ENCODE measurements at places on chromosomes 7 and 10. TPM values are rescaled to one million over a fixed set of nuclear protein-coding genes. Genes with fewer than 3 reads are reported as not detected.

- peak; percentile 33 for DNase-seq
These were observed 167.1 kb downstream of the NEURL1 start for GRCh38 chr10:103660364-103661197.

DNA sequence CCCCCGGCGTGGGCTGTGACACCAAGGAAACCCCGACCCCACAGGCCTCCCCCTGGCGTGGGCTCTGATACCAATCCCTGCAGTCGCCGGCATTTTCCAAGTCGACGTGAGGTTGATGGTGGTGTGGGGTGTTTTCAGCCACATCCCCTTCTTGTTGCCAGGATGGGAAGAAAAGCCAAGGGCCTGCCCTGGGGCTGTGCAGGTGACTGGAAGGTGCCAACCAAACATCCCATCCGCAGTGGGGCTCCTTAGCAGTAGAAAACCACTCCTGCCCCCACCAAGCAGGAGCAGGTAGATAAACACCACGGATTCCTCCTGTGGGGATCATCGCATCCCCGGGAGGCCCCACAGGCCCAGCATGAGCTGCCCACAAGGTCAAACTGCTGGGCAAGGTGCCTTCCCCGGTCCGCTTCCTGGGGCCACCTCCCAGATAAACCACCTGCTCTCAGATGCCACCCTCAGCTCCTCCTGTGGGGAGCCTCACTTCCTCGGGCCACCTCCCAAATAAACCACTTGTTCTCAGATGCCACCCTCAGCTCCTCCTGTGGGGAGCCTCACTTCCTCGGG lies 88.5 kb upstream of the DIP2C start:
- no peak for DNase-seq

DNA sequence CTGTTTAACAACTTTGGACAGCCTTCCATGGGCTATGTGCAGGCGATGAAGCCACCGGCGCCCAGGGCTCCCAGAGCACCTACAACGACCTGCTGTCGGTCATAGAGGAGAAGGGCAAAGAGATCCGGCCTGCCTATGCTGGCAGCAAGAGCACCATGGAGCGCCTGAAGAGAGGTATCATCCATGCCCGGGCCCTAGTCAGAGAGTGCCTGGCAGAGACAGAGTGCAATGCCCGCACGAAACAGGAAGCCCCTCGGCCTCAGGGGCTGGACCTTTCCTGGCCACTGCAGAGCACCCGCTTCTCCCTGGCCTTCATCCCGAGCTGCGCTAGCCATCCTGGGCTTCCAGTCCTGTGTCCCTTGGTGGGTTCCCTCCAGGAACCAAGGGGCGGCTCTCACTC lies 497.0 kb upstream of the PHF14 start:
- no peak for DNase-seq

DNA sequence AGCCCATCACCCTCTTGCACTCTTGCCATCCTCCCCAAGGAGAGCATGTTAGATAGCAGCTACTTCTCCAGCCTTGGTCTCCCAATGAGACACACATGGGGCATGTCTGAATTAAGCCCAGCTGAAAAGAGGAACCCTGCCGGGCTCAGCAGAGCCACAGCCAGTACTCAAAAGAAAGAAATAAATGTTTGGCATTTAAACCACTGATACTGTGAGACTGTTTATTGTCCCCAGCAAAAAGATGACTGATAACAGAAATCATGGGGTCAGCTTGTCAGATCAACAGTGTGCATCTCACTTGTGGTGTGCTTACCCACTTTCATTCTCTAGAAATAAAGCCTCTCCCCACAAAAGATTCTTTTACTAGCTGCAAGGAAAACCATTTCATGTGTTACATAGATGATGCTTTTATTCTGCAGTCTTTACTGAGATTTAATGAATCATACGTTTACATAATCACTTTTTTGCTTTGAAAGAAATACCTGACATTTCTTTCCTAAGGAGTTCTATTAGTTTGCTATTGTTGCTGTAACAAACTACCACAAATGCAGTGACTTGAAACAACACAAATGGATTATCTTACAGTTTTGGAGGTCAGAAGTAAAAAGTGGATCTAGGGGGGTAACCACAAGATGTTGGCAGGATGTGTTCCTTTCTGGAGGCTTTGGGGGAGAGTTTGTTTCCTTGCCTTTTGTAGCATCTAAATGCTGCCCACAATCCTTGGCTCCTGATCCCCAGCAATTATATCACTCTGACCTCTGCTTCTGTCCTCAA lies 20.9 kb downstream of the ANKRD7 start:
- DNase-seq: no peak

GRCh38 chr7:31683445-31684225 lies 3.4 kb upstream of the PPP1R17 start:
- DNase-seq: no peak

DNA sequence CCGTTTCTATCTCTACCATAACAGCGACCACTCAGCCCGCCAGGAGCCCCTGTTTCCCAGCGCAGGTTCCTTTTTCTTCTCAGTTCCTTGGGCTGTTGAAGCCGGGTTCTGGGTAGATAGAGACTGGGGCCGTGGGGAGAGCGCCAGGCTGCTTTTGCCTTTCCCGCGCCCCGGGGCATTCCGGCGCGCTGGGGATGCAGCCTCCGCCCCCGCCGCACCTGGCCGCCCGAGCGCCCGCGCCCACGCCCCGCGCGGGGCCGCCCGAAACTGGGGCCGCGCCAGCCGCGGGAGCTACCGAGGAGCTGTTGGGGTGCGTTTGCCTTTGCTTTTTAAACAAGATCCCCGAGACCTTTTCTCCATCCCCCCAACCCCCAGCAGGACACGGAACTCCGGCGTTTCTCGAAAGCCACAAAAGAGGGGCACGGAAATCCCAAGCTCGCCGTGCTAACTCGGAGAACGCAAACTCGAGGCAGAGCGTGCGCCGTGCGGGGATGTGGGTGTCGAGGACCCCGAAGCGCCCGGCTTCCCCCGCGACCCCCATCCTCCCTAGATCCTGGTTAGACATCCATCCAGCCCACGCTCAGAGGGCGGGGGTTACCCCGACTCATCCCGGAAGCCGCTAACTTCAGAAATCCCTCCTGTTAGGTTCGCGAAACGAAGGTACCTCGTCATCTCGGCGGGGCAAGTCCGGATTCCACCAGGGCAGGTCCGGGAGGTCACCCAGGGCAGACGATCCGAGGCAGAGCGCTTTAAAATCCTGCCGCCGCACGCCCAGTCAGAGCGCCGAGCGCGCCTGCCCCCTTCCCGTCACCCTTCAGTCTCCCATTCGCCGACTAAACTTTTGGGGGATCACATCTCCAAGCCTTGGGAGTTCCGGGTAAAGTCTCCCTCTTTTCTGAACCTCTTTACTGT lies 1.0 kb downstream of the GRM8 start:
- DNase-seq: peak; percentile 21

DNA sequence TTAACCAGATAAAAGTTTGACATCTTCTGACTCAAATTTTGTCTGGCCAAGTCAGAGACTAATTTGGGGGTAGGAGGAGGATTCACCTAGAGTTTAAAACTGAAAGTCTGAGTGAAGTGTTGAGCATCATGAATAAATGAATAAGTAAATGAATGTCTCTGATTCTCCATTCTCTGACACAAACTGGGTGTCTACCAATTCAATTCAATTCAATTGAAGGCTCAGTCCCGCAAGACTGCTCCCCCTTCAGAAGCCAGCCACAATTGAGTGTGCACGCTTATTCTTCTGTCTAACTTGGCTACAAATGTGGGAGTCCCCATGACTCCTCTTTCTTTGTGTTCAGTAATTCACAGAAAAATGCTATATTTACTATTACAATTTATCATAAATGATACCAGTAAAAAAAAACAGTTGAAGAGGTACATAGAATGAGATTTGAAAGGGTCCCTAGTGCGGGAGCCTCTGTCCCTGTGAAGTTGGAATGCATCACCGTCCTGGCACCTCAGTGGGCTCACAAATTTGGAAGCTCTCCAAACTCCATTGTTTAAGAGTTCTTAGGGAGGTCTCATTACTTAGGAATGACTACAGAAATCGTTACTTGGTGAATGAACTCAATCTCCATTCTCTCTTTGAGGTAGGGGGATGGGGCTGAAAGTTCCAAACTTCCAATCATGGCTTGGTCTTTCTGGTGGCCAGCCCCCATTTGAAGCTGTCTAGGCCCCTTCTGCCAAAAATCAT lies 243.7 kb upstream of the PHYHIPL start:
- DNase-seq: no peak

- no peak for DNase-seq
These were observed 188.4 kb upstream of the COL1A2 start for GRCh38 chr7:94206295-94206694.

- DNase-seq: no peak
These were observed 1.4 kb downstream of the LANCL2 start for GRCh38 chr7:55366461-55367070.

GRCh38 chr10:77090381-77091356 lies 546.9 kb downstream of the KCNMA1 start:
- no peak for DNase-seq

DNA sequence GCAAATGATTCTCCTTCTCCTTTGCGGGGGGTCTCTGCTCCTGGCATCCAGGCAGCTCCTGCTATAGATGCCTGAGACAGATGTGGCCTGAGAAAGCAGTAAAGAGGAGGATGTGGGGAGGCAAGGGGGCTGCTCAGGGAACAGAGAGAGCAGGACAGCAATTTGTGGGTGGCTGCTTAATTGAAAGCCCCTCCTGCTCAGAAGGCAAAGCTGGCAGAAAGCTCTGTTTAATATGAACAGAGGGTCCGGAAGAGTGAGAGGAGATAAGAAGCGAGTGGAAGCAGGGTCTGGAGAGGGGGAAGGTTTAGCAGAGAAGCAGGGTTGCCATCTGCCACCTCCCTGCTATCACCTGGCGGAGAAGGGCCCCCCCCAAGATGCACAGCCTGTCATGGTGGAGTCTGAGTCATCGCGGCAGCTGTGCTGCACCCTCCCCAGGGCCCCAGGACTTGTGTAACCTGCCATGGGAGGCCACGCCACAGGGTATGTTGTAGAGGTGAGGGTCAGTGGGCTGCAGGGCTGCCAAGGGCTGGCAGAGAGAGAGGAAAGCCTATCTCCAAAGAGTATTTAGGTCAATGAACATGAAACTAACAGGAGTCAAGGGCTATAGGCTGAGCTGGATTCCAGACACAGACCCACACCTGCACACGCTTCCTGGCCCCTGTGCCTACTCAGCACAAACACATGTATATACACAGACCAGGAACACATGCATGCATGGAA lies 1109.8 kb upstream of the AUTS2 start:
- DNase-seq: no peak

DNA sequence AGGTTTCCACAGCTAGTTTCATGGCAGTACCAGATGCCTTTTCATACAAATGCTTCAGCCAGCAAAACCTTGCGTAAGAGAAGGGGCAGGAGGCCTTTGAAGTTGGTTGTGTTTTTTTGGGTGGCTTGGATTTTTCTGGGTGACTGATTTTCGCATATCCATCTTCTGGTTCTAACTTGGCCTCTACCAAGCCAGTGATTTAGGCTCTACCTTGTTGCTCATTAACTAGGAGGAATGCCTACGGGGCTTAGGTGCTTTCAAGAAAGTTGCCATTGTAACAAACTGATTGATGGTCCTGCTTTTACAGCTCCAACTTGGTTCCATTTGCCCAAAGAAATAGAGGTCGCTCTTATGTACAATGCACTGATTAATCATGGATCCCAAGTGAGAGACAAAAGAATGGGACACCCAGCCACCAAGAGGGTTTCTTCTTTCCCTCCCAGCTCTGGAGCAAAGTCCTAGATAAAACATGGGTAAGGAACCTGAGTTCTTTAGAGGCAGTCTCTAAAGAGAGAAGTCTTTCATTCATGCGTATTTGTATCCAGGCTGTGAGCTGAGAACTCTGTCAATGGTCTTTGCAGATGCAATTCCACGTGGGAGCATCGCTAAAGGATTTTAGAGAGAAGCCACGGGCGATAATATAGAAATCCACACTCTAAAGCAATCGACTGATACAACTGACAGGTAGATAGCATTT lies 92.1 kb upstream of the FGFR2 start:
- no peak for DNase-seq

- no peak for DNase-seq
These were observed 42.8 kb upstream of the TSPAN33 start for GRCh38 chr7:129101746-129102145.

- DNase-seq: peak; percentile 81
These were observed 746 bp downstream of the ARL5B start for GRCh38 chr10:18659819-18660535.

GRCh38 chr7:158361326-158361946 lies 226.2 kb downstream of the PTPRN2 start:
- no peak for DNase-seq

DNA sequence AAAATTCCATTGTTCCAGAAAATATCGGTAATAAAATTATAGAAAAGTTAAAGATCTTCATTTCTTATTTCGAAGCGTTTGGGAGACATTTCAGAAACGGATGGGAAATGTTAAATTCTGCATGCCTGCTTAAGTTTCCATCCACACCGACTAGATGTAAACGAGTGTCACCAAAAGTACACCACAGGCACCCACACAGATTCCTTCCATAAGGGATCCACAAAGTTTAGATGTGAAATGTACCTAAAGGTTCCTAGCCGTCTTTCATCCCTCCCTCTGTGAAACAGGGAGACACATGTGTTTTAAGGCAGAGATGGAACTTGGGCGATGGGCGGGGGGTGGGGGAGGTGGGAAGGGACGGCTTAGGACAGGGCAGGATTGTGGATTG lies 621 bp upstream of the CAV1 start:
- DNase-seq: no peak

DNA sequence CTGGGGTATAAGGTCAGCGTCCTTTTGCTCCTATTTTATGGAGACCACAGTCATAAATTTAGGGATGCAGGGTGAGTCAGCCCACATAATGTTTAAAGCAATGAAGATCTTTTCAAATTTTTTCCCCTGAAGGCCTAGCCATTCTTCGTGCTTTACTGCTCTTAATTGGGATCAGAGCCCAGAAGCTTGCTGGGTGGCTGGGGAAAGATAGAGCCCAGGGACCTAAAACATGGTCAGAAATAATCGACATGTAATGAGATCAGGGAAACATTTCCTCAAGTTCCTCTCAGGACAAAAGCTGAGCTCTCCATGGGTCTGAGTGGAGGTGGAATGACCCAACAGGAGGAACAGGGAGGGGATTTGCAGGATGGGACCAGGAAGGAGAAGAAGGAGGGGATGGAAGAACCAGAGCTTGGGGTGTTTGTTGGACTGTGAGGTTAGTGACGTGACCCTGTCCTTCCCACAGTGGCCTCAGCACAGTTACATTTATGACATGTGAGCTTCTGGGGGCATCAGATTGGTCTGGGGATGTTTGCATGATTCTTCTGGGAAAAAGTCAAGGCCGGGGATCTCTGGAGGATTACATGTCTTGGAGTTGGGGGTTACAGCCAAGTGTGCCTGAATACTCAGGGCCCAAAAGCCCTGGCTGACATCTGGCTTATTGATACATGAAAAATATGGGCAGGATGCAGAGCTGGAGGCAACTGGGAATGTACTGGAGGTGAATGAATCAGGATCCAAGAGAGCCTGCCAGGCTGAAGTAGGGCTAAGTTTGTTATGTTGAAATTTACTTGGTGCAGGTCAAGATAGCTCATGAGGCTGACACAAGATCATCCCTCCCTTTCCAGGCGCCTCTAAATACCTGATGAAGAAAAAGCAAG lies 477.9 kb downstream of the RPS24 start:
- DNase-seq: no peak

CNNM1 gene
- 0.54 TPM for polyA plus RNA-seq

PPP3CB gene
- 11.2 TPM for polyA plus RNA-seq

UNCX gene
- not detected for polyA plus RNA-seq

ZNF365 gene
- 7.1 TPM for polyA plus RNA-seq

SPDYE5 gene
- polyA plus RNA-seq: not detected

CCDC3 gene
- polyA plus RNA-seq: 0.40 TPM

ELMO1 gene
- polyA plus RNA-seq: 0.07 TPM

TMEM196 gene
- polyA plus RNA-seq: not detected

TTYH3 gene
- polyA plus RNA-seq: 25.9 TPM

All from mammary epithelial cell (primary cell).